ENCODE measurements at places on chromosomes 1 and 21. TPM values are rescaled to one million over a fixed set of nuclear protein-coding genes. Genes with fewer than 3 reads are reported as not detected.

TTC34 gene
- 0.16 TPM for total RNA-seq

RPTN gene
- total RNA-seq, result not detected

SLC35A3 gene
- total RNA-seq, result 36.5 TPM

LRRC38 gene
- total RNA-seq, result not detected

ARHGAP29 gene
- 88.0 TPM for total RNA-seq

NPHS2 gene
- not detected for total RNA-seq

RGS16 gene
- 6.3 TPM for total RNA-seq

FAAH gene
- total RNA-seq, result 38.3 TPM

ZFP69 gene
- 4.6 TPM for total RNA-seq

DNA sequence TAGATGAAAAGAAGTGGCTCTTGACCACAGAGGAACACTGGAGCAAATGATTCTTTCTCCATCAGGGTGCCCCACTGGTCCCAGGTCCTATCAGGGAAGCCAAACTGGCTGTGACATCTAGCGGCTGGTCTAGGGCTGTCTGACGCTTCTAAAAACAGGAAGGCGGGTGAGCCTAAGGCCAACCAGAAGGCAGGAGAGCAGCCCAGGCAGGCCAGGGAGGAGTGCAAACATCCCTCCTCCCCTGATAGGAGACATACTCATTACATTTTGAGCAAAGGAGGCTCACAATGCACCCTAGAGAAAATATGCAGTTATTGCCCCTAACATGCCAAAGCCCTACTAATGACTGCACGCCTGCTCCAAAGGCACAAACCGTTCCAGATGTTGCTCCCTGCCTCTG is 10.4 kb upstream of the FOXE3 start:
- no peak for DNase-seq
- H3K36me3 ChIP-seq, result no peaks in the 10 kb centered on the region
- H3K4me3 ChIP-seq, result no peak overlapping the region
- no peaks in the 10 kb centered on the region for H3K4me1 ChIP-seq
- H3K27ac ChIP-seq, result no peak overlapping the region

GRCh38 chr1:217333939-217334338 is 297.0 kb downstream of the GPATCH2 start:
- no peaks in the 10 kb centered on the region for H3K27me3 ChIP-seq
- DNase-seq, result no peak

- DNase-seq, result no peak
- no peak overlapping the region for H3K27ac ChIP-seq
- no peaks in the 10 kb centered on the region for H3K36me3 ChIP-seq
- H3K4me3 ChIP-seq, result no peak overlapping the region
- no peaks in the 10 kb centered on the region for H3K27me3 ChIP-seq
These were observed 439.8 kb upstream of the RUNX1 start for GRCh38 chr21:35488946-35489345.

DNA sequence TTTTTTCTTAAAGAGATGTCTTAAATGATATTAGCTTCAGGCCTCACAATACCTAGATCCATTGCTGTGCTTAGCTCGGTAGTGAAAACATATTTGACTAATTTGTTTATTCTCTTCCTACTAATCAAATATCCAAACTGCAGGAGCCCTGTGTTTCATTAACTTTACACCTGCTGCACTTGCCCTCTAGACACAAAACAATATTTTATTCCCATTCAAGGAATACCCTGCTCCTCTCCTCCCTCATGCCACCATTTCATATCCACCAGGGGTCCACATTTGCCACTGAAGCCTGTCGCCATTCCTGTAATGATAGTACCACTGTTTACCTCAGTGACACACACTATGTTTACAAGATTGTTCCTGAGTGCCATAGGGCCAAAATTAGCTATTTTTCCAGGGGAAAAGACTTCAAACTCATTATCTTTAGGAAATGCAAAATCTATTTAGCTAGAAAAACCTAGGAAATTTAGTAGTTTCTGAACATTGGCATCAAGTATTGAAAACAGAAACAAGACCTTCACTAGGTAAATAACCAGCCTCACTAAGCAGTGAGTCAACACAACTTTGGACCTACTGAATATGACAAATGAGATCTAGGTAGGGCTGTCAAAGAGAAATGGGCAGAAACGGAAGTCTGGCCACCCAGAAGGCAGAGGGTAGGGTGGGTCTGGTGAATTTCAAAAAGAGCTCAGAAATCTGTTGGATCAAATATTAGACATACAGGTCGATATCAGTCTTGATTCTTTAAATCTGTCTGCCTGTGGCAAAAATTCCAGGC is 134.6 kb upstream of the KCNK1 start:
- H3K4me3 ChIP-seq, result no peak overlapping the region
- no peaks in the 10 kb centered on the region for H3K36me3 ChIP-seq
- DNase-seq, result no peak
- no peaks in the 10 kb centered on the region for H3K27me3 ChIP-seq

- no peak for DNase-seq
- no peaks in the 10 kb centered on the region for H3K36me3 ChIP-seq
- H3K4me1 ChIP-seq, result no peaks in the 10 kb centered on the region
- H3K27ac ChIP-seq, result no peak overlapping the region
- H3K4me3 ChIP-seq, result no peak overlapping the region
These were observed 254.4 kb downstream of the FOXD2 start for GRCh38 chr1:47692196-47692595.

GRCh38 chr1:65112811-65113210 is 35.2 kb upstream of the AK4 start:
- no peaks in the 10 kb centered on the region for H3K27me3 ChIP-seq
- no peak for DNase-seq
- no peaks in the 10 kb centered on the region for H3K4me1 ChIP-seq
- no peak overlapping the region for H3K27ac ChIP-seq
- H3K36me3 ChIP-seq, result no peaks in the 10 kb centered on the region

DNA sequence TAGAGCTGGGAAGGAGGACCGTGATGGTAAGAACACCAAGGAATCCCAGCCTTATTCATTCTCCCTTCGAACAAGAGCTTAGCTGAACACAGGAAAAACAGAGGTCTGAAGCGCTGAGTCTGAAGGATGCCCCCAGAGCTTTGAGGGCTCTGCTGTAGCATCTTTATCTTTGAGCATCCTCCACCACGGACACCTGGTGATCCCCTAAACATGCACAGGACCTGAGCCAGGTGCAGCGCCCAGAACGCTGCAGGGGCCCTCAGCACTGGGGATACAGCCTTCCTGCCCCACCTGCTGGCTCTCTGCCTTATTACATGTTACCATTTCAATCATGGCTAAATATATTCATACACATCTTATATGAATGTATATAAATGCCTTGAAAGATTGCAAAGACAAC is 7.7 kb upstream of the GPATCH4 start:
- no peak overlapping the region for H3K27ac ChIP-seq
- H3K27me3 ChIP-seq, result no peaks in the 10 kb centered on the region
- DNase-seq, result no peak
- no peaks in the 10 kb centered on the region for H3K4me1 ChIP-seq
- H3K36me3 ChIP-seq, result no peaks in the 10 kb centered on the region
- no peak overlapping the region for H3K4me3 ChIP-seq

- DNase-seq, result peak; percentile 75
- H3K27ac ChIP-seq, result peak overlapping the region; percentile 57
- no peaks in the 10 kb centered on the region for H3K27me3 ChIP-seq
- H3K4me1 ChIP-seq, result no peaks in the 10 kb centered on the region
These were observed 18.1 kb upstream of the ETS2 start for GRCh38 chr21:38787461-38788274.

- H3K27me3 ChIP-seq, result peaks cover 7% of the 10 kb centered on the region
- H3K4me3 ChIP-seq, result no peak overlapping the region
- no peak for DNase-seq
These were observed 8.4 kb downstream of the KCNN3 start for GRCh38 chr1:154861607-154862094.

DNA sequence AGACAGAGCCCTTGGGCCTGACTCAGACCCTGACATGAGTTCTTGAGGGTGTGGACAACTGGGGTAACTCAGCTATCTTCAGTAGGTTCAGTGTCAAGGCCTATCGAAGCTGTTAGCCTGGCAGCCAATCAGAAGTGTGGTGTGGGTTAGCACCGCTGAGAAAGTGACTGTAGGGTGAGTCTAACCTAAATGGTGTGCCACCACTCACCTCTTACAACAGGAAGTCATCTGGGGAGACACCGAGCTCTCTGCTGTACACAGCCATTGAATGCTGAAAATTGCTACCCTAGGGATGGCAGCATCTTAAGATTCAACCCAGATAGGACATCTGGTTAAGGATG is 44.6 kb downstream of the RASSF5 start:
- H3K4me3 ChIP-seq, result no peak overlapping the region
- no peaks in the 10 kb centered on the region for H3K27me3 ChIP-seq
- no peaks in the 10 kb centered on the region for H3K36me3 ChIP-seq
- H3K27ac ChIP-seq, result no peak overlapping the region

DNA sequence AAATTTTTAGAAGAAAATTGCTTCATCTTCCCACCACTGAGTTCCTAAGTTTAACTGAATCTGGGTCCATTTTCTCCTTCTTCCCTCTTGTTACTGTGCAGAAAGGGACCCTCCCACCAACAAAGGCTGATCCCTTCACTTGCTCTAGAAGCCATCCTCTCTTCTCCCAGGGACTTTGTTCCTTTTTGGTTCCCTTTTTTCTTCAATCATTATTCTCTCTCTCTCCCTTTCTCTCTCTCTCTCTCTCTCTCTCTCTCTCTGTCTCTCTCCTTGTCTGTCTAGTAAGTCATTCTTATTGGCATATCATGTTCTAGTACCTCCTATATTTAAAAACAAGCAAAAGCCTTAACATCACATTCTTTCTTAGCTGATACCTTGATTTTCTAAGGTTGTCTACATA is 31.7 kb upstream of the GADD45A start:
- H3K4me1 ChIP-seq, result no peaks in the 10 kb centered on the region
- H3K27me3 ChIP-seq, result no peaks in the 10 kb centered on the region
- H3K27ac ChIP-seq, result peak overlapping the region; percentile 43
- H3K36me3 ChIP-seq, result no peaks in the 10 kb centered on the region
- no peak overlapping the region for H3K4me3 ChIP-seq
- DNase-seq, result no peak

DNA sequence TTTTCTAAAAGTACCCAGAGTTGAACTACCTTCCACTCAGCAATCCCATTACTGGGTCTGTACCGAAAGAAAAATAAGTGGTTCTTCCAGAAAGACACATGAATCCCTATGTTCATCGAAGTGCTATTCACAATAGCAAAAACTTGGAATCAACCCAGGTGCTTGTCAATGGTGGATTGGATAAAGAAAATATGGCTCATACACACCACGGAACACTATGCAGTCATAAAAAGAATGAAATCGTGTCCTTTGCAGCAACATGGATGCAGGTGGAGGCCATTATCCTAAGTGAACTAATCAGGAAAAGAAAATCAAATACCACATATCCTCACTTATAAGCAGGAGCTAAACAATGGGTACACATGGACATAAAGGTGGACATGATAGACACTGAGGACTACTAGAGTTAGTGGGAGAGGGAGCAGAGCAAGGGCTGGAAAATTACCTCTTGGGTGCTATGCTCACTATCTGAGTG is 32.9 kb upstream of the JUN start:
- no peak for DNase-seq
- no peaks in the 10 kb centered on the region for H3K4me1 ChIP-seq
- no peaks in the 10 kb centered on the region for H3K36me3 ChIP-seq
- H3K27ac ChIP-seq, result peak overlapping the region; percentile 94
- H3K27me3 ChIP-seq, result no peaks in the 10 kb centered on the region

DNA sequence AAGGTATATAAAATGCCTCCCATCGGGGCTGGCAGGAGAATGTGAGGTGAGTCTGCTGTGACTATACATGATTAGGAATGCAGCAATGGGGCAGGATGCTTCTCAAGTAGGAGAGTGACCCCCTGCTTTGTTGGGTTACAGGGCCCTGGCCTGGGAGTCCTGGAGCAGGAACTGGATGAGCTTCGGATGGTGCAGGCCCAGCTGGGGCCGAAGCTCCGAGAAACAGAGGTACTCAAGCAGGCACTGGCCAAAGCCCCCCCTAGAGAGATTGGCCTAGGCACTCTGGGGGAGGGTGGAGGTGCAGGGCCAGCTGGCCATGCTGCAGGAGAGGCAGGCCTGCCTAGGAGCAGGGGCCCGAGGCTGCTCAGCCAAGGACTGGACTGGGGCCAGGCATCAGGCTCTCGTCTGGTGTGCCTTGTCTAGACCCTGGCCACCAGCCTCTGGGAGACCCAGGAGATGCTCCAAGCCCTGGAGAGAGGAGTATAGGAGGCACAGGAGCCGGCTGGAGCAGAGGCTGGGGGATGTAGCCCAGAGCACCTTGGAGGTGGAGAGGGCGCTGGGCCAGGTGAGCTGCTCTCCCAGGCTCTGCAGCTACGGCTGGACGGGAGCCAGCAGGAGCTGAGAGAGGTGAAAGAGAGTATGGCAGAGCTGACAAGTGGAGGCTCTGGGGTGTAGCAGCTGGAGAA is 32.8 kb upstream of the PKP1 start:
- DNase-seq, result no peak
- H3K4me1 ChIP-seq, result no peaks in the 10 kb centered on the region
- no peaks in the 10 kb centered on the region for H3K36me3 ChIP-seq

DNA sequence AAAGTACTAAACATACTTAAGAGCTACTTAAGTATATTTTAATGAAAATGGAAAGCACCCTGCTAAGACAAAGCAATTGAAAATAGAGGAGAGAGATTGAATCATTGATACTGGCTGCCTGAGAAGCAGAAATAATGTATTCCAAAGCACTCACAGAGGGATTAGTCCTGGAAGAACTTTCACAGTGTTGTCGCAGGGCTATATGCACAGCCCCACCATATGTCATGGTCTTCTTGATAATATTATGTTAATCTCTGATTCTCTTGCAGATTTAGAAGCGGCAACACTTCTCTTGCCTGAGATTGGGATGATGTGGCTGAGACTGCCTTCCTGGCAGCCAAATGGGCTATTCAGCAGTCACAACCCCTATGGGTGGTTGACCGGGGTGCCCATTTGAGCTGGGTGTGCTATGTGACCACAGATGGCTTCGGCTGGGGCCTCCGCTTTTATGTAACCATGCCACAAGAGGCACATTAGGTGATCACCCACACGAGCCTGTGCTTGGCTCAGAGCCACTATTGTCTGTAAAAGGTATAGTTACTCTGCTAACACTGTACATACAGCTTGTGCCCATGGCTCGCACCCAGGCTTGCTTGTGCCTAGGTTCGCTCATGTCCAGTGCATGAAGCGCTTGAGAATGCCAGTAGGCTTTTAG is 152.2 kb upstream of the SGIP1 start:
- H3K27me3 ChIP-seq, result no peaks in the 10 kb centered on the region
- H3K4me1 ChIP-seq, result no peaks in the 10 kb centered on the region
- no peak overlapping the region for H3K4me3 ChIP-seq
- DNase-seq, result no peak
- no peak overlapping the region for H3K27ac ChIP-seq

DNA sequence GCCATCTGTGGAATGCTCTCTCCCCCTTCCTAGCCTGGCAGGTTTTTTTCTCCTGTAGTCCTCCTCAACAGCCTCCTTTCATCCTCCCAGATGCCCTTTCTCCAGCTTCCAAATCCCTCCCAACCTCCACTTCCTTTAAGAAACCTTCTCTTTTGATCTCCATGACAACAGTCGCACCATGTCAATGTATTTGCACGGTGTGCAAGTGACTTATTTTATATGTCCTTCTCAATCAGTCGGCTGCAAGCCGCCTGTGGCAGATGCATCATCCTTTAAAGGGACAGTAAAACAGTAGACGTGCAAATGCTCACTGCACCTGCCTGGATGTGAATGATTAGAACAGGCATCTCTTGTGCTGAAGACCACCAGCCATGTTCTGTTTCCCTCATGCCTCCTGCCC is 285.2 kb downstream of the PCP4 start:
- no peak overlapping the region for H3K4me3 ChIP-seq
- no peaks in the 10 kb centered on the region for H3K4me1 ChIP-seq
- H3K27ac ChIP-seq, result no peak overlapping the region
- H3K27me3 ChIP-seq, result no peaks in the 10 kb centered on the region

- no peaks in the 10 kb centered on the region for H3K4me1 ChIP-seq
- no peaks in the 10 kb centered on the region for H3K27me3 ChIP-seq
- H3K4me3 ChIP-seq, result no peak overlapping the region
- no peaks in the 10 kb centered on the region for H3K36me3 ChIP-seq
- DNase-seq, result no peak
- no peak overlapping the region for H3K27ac ChIP-seq
These were observed 62.8 kb downstream of the RGS4 start for GRCh38 chr1:163131981-163132380.
